HCEC 1CT (cell line): ENCODE measurements at places on chromosomes 16 and 17.

GRCh38 chr17:1713878-1714426, 3.8 kb upstream of the TLCD2 start:
- DNase-seq = peak; percentile 43

DNA sequence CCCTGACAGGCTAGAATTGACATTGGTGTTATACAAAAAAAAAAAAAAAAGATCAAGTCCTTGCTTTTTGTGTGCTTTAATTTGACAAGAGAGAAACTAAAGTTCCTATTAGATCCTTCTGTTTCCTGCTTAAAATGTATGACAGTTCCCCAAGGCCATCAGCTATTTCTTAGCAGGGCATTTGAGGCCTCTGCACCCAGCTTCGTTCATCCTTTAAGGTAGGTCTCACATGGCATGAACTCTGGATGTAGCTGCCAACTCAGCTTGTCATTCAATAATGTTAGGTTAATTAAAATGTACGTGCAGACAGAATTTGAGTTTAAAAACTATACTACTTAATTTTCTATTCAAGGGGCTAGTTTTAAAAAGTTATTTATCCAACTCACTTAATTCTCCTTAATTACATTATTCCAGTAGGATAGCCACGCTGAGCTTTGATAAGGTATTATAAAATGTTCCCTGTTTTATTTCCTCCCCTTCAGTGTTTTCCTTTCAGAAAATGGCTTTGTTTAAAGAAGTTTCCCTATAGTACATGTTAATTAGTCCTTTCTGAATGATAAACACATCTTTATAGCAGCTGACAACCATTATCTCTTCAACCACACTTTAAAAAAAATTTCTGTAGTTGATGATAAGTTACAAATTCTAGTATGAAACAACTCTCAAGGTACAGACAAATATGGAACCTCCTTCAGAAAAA, 1.2 kb upstream of the RFFL start:
- no peak for DNase-seq

GRCh38 chr16:6125483-6126259, 1028.1 kb upstream of the EEF2KMT start:
- DNase-seq = no peak

- no peak for DNase-seq
These were observed 29.5 kb downstream of the SBK1 start for GRCh38 chr16:28321700-28322411.

DNA sequence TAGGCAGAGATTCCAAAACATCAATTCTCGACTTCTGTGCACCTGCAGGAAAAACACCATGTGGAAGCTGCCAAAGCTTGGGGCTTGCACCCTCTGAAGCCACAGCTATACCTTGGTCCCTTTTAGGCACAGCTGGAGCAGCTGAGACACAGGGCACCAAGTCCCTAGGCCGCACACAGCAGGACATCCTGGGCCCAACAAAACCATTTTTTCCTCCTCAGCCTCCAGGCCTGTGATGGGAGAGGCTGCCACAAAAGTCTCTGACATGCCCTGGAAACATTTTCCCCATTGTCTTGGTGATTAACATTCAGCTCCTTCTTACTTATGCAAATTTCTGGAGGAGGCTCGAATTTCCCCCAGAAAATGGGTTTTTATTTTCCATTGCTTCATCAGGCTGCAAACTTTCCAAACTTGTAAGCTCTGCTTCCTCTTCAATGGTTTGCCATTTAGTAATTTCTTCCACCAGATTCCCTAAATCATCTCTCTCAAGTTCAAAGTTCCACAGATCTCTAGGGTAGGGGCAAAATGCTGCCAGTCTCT, 24.3 kb upstream of the COL1A1 start:
- DNase-seq = no peak

DNA sequence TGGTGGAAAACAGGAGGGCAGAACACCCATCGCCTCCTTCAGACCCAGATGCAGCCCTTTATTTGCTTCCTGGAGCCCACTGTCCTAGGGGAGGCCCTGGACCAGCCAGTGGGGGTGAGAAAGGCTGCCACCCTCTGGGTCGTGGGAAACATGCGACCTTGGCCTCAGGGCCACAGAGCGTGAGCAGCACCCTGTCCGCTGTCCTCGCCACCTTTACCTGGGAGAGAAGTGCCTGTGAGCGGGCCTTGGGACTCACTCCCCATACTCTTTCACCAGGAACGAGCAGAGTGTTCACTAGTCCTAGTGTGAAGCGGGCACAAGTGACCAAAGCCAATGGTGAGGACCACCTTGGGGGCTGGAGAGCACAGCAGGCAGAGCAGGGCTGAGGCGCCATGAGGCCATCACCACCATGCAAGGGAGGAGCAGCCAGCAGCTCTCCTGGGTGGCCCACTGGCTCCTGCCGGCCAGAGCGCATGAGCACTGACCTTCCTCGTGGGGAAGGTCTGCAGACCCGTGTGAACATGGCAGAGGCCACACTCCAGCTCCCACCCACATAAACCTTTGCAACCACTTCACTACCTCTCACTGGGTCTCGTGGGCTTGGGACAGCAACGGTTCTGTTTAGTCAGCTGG, 8.5 kb downstream of the SMCR8 start:
- DNase-seq = no peak

GRCh38 chr16:4803401-4803844, 990 bp upstream of the ROGDI start:
- no peak for DNase-seq

DNA sequence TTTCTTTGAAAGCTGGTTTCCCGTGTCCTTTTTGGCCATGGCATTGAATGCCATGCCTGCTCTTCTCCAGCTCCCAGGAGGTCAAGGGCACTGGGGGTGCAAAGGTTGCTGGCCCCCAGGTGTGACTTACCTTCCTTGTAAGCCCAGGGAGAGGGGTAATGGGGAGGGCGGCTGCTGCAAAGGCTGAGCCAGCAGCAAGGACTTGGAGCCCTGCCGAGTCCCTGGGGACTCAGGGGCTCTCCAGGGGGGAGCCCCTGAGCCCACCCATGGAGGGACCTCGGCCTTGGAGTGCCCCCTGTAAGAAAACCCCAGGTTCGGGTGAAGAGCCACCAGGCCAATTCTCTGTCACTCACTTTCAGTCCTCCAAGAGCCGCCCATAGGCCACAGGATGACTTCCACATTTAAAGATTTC, 5.9 kb upstream of the CCL22 start:
- no peak for DNase-seq

DNA sequence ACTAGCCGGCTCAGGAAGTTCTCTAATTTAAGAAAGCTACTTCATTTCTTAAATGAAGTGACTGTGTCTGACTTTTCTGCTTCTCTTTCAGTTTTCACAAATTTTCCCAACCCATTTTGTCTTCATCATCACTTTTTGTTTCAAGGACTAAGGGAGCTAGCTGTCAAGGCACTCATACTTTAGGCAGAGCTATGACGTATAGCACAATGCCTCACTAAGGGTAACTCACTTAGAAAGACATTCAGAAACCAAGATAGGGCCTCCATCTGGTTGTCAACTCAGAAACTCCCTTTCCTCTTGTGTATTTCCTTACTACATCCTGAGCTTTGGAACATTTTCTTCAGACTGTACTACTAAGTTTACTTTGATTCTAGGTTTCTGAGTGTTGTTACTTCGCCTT, 397.9 kb downstream of the TOX3 start:
- no peak for DNase-seq

- DNase-seq = no peak
These were observed 32.2 kb upstream of the CCL2 start for GRCh38 chr17:34222722-34223497.

- no peak for DNase-seq
These were observed 561 bp downstream of the AXIN1 start for GRCh38 chr16:351804-352520.

DNA sequence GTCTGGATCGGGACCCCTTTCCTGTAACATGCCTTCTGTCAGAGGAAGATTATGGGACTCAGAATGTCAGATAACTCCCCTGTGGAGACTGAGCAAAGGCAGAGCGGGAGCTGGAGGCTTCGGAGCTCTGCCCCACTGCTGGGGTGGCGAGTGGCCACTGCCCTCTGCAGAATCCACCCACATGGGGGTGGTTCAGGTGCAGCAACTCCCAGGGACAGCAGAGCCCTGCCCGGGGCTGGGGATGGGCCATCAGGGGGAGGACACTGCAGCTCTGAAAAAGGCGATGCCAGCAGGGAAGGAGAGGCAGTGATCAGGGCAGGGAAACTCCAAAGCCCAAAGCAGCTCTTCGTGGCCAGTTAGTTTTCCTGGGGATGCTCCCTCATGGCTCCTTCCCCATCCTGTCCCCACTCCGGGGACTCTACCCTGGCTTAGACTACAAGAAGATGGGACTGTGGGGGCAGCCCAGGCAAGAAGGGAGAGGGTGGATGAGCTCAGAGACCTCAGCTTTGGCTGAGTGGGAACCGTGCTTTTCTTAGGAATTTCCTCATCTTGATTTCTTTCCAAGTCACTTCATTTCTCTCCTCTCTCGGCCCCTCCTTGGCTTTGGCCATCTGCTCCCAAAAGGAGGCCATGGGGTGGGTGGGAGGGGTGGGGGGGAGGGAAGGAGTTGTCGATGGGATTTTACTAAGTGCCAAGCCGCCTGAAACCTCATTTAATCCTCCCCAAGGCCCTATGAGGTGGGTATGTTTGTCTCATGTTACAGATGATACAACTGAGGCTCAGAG, 4.0 kb downstream of the CA4 start:
- DNase-seq = no peak

DNA sequence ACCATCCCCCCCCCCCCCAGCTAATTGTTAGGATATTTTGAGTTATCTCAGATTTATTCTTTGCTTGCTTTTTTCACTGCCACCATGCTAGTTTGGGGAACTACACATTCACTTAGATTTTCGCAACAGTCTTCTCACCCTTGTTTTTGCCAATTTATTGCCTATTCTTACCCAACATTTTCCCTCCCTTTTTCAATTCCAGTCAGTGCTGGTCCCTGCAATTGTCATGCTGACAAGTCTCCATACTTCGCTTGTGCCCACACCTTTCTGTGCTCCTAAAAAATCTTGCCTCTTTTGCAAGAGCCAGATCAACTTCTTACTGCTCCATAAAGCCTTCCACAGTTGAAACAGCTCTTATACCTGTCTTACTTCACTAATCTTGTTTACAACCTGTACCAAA, 16.3 kb downstream of the TNRC6A start:
- DNase-seq = no peak

- DNase-seq = no peak
These were observed 80.6 kb downstream of the MGAT5B start for GRCh38 chr17:76948726-76949342.

GRCh38 chr17:57400648-57401047, 144.3 kb downstream of the MSI2 start:
- no peak for DNase-seq

DNA sequence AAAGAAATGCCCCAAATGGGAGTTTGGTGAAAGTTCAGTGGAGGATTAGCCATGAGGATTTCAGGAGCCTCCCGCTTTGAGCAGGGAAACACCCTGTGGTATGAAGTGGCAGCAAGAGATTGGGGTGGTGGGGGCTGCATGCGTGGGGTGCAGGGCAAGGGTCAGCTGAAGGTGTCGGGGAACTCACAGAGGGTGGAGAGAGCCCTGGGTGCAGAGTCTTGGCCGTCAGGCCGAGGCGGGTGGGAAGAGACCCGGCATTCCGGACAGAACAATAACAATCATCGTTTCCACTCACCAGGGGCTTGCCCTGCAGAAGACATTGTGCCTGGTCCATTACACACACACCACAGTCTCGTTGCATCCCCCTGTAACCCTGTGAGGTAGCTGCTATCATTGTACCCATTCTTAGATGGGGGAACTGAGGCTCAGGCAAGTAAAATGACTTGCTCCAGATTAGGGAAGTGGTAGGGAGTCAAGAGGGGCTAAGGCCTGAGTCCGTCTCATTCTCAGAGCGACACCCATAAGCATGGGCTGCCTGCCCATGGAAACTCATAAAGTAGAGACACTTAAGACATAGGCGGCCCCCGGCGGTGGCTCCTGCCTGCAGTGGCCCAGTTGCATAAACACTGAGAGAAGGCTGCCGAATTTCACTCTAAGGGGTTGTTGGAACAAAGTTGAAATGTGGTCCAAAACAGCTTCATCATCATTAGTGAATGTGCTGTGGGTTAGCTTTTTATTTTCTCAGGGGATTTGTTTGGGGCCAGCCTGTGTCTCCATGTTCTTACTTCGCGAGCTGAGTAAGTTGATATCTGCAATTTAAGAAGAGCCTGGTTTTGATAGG, 93.3 kb downstream of the CMIP start:
- no peak for DNase-seq
